ENCODE measurements at places on chromosomes 4 and X.

GRCh38 chr4:58553679-58554078 is 1443.5 kb upstream of the IGFBP7 start:
- DNase-seq, result no peak

DNA sequence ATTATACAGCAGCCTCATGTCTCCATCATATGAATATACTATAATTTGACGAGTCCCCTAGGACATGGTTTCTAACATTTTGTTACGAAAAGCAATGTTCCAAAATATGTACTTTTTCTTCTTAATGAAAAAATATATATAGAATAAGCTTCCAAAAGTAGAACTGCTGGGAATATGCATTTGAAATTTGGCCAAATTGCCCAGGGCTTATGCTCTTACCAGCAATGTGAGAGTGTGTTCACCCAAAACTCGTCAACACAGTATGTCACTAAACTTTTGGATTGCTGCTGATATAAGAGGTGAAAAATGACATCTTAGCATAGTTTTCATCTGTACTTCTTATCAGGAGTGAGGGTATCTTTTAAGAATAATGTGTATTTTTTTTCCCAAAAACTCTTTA is 64.6 kb upstream of the STIM2 start:
- no peak for DNase-seq

DNA sequence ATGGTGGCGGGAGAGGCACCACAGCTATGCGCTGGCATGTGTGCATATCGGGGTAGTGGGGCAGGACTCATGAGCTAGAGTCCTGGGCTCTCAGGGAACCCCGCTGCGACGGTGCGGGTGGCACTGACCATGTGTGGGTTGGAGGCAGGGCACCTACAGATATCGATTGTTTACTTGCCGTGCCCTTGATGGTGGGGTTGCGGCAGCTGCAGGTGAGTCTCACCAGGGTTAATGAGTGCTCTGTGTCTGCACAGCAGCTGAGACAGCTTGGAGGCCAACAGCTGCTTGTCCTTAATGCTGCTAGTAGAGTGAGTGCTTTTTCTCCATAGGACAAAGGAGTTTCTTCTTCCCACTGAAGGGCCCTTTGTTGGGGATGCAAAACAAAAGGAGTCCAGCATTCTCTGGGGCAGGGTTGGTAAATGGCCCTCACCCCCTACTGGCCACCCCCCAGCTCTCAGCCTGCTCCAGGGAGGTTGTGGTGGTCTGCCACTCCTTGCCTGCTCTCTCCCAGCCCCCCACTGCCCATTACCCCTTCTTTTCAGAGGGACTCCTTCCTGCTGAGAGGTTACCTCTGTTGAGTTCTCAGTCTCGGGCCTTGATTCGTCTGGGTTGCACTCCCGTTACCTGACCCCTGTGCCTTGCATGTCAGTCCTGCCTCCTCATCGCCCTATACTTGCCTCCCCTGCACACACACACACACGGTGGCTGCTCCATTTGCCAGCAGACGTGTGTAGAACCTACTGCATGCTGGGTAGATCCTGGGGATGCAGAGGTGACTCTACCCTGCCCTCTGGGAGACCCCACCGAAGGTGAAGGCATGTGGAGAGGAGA is 52.8 kb downstream of the TBC1D14 start:
- DNase-seq, result no peak

- DNase-seq, result no peak
These were observed 112.5 kb downstream of the MID1 start for GRCh38 chrX:10507876-10508275.

GRCh38 chrX:152926923-152927322 is 29.1 kb downstream of the ZNF185 start:
- no peak for DNase-seq

DNA sequence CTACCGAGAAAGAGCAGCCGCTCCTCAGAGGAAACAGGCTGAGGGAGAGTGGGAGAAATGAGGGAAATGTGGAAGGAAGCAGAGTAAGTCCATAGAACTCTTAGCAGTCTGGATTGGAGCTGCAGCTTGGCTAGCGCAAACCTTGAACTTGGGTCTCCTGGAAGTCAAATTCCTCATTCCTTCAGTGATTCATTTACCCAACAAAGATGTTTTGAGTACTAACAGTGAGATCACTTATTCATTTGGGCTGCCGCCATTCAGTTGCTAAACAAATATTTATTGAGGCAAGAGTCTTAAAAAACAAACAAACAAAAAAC is 51.5 kb downstream of the SEL1L3 start:
- no peak for DNase-seq

DNA sequence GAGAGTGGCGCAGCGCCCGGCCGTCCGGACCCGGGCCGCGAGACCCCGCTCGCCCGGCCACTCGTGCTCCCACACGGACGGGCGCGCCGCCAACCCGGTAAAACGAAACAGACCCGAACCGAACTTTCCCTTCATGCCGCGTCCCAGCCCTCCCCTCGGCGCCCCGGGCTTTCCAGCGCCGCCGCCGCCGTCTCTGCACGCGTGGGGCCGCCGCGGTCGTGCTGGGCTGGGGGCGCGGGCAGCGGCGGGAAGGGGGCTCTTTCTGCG is 222 bp downstream of the SMAD1 start:
- DNase-seq, result no peak

DNA sequence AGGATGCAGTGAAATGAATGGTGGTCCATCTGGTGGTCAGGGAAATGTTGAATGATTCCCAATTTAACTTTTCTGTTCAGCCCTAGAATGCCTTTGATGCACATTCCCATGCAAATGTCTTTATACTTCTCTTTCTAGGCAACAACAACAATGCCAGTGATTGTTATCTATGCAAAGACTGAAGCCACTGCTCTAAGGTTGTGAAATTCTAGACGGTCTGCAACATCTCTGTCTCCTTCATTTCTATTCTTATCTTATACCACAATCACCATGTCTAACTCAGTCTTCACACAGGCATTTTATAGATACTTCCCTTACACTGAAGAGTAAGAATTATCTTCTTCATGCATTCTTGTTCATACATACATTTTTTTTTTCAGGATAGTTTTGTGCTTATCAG is 84.5 kb downstream of the HPGD start:
- no peak for DNase-seq
